ENCODE measurements at places on chromosomes 6 and 20. TPM values are rescaled to one million over a fixed set of nuclear protein-coding genes. Genes with fewer than 3 reads are reported as not detected.

C6orf15 gene
- not detected for total RNA-seq

TINAG gene
- 25.1 TPM for total RNA-seq

HTR1E gene
- not detected for total RNA-seq

SLC22A3 gene
- total RNA-seq: 2.1 TPM

GATA5 gene
- total RNA-seq: not detected

UTRN gene
- 80.1 TPM for total RNA-seq

FERMT1 gene
- 83.9 TPM for total RNA-seq

HLA-DOA gene
- 1.6 TPM for total RNA-seq

NOX3 gene
- not detected for total RNA-seq

C6orf52 gene
- 0.69 TPM for total RNA-seq

PNRC1 gene
- total RNA-seq: 143 TPM

XKR7 gene
- total RNA-seq: 0.16 TPM

DCDC2 gene
- 3.3 TPM for total RNA-seq

IL17A gene
- total RNA-seq: not detected

LST1 gene
- 9.2 TPM for total RNA-seq

TMEM74B gene
- 1.4 TPM for total RNA-seq

KIFC1 gene
- total RNA-seq: 74.6 TPM

OPN5 gene
- not detected for total RNA-seq

RSPH9 gene
- total RNA-seq: not detected

TFAP2C gene
- total RNA-seq: 1.3 TPM

ARHGAP18 gene
- 28.3 TPM for total RNA-seq

GDAP1L1 gene
- not detected for total RNA-seq

SLC22A1 gene
- 2.3 TPM for total RNA-seq

WFDC5 gene
- total RNA-seq: not detected

TCP11 gene
- total RNA-seq: not detected

C20orf202 gene
- not detected for total RNA-seq

SLC22A2 gene
- not detected for total RNA-seq

BMP5 gene
- 2.4 TPM for total RNA-seq

UST gene
- 2.7 TPM for total RNA-seq

RFX6 gene
- total RNA-seq: 0.59 TPM

GGTLC1 gene
- 0.27 TPM for total RNA-seq

PLCB1 gene
- total RNA-seq: 9.6 TPM

BMP7 gene
- total RNA-seq: 3.2 TPM

ALDH8A1 gene
- total RNA-seq: 0.64 TPM

SASH1 gene
- total RNA-seq: 16.4 TPM

SRMS gene
- total RNA-seq: 0.49 TPM

PLA2G7 gene
- total RNA-seq: 2.9 TPM

RNF144B gene
- total RNA-seq: 4.4 TPM

RUNX2 gene
- 1.7 TPM for total RNA-seq

HLA-DRB5 gene
- total RNA-seq: 26.7 TPM

DOK5 gene
- not detected for total RNA-seq

LY6G6F gene
- total RNA-seq: not detected

PPIL4 gene
- 16.0 TPM for total RNA-seq

PTK6 gene
- 69.0 TPM for total RNA-seq

HSPA1L gene
- total RNA-seq: 0.98 TPM

APOM gene
- total RNA-seq: 2.4 TPM

ENPP1 gene
- total RNA-seq: 5.9 TPM

SSTR4 gene
- not detected for total RNA-seq

GMPR gene
- total RNA-seq: 4.7 TPM

ADTRP gene
- total RNA-seq: 56.6 TPM

PDSS2 gene
- 35.7 TPM for total RNA-seq

ESR1 gene
- total RNA-seq: 0.37 TPM

PTGIS gene
- 0.94 TPM for total RNA-seq

CCN6 gene
- not detected for total RNA-seq

ACSS1 gene
- 29.0 TPM for total RNA-seq

RAB32 gene
- total RNA-seq: 54.6 TPM

CRISP2 gene
- total RNA-seq: not detected

CLPSL1 gene
- total RNA-seq: not detected

NINL gene
- total RNA-seq: 3.4 TPM
